ENCODE measurements at places on chromosomes 2 and 18.

DNA sequence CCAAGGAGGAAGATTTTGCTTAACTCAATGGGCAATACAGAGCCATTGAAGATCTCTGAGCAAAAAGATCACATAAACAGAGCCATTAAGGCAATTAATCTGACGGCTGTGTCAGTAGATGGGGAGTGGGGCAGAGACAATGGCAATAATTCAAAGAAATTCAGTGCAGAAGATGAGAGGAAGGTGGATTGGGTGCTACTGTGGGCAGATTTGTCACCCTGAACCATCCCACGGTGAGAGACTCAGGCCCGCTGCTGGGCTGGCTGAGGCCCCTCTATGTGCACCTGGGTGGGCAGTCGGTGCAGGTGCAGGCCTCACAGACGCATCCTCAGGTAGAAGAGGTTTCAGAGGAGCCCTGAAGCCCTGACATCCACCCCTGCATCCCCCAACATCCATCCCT is 458.6 kb downstream of the EIPR1 start:
- no peak for DNase-seq

- no peak for DNase-seq
Observed at GRCh38 chr2:31125918-31126695, 12.1 kb downstream of the GALNT14 start.

- DNase-seq, result no peak
Observed at GRCh38 chr2:5319493-5319892, 372.7 kb upstream of the SOX11 start.

DNA sequence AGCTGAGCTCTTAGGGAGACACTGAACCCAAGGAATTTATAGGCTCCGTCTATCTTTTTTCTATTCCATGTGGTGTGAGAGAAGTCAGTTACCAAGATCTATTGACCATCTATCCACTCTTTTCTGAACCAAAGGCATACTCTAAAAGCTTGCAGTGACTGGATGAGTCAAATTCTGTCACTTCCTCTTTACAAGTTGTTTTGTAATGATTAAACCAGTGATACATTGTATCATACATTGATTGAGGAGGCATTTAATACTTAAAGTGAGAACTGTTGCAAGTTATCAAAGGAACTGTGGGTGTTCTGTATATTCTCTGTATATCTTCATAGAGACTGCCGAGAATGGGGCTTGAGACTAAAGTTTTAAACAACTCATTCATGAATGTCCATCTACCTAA is 188.8 kb downstream of the CAMKMT start:
- no peak for DNase-seq

All from stimulated activated CD4-positive, alpha-beta T cell treated with anti-CD3 and anti-CD28 coated beads, Interleukin-1b, Interleukin-23, amount 100 ng/mL, for 4 hours (primary cell).